ENCODE measurements at places on chromosomes 6 and 20. TPM values are rescaled to one million over a fixed set of nuclear protein-coding genes. Genes with fewer than 3 reads are reported as not detected.

GRCh38 chr20:52983726-52984450 is 11.7 kb downstream of the TSHZ2 start:
- DNase-seq = no peak

- DNase-seq = no peak
Measured at GRCh38 chr20:23132293-23132929, 46.3 kb upstream of the CD93 start.

Gene EMILIN3
- not detected for total RNA-seq

- DNase-seq = no peak
Measured at GRCh38 chr6:36493319-36493718, 50.5 kb downstream of the KCTD20 start.

DNA sequence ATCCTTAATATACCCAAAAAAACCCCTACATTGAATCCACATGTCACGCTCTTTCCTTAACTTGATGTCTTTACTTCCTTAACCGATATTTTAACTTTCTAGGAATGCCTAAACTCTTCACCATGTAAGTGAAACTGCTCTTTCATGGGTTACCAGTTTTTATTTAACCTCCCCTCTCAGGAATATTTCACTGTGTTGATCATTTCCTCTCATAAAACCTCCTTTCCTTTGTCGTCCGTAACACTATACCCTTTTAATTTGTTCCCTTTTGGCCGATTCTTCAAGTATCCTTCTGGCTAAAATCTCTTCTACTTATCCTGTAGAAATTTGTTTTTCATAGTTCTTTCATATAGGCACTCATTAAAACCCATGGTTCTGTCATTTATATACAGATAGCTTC is 24.6 kb downstream of the SYCP2 start:
- no peak for DNase-seq

Gene RNF144B
- total RNA-seq = 0.60 TPM

Gene WFDC10B
- total RNA-seq = not detected

DNA sequence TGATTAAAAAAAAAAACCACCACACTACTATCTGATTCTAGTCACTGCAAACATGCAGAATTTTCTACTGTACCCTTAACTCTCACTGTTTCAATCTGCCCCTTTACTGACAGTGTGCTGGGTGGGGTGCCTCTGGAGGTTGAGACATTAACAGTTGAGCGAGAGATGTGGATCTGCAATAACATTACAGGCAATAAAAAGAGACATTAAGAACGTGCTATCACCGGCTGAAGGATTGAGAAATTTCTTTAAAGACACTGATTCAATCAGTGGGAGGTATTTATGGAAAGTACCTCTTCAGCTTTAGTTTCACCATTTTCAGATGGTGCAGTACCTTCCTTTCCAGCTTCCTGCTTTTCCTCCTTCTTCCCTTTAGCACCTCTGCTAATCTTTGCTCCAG is 32.5 kb downstream of the HMGN3 start:
- no peak for DNase-seq

DNA sequence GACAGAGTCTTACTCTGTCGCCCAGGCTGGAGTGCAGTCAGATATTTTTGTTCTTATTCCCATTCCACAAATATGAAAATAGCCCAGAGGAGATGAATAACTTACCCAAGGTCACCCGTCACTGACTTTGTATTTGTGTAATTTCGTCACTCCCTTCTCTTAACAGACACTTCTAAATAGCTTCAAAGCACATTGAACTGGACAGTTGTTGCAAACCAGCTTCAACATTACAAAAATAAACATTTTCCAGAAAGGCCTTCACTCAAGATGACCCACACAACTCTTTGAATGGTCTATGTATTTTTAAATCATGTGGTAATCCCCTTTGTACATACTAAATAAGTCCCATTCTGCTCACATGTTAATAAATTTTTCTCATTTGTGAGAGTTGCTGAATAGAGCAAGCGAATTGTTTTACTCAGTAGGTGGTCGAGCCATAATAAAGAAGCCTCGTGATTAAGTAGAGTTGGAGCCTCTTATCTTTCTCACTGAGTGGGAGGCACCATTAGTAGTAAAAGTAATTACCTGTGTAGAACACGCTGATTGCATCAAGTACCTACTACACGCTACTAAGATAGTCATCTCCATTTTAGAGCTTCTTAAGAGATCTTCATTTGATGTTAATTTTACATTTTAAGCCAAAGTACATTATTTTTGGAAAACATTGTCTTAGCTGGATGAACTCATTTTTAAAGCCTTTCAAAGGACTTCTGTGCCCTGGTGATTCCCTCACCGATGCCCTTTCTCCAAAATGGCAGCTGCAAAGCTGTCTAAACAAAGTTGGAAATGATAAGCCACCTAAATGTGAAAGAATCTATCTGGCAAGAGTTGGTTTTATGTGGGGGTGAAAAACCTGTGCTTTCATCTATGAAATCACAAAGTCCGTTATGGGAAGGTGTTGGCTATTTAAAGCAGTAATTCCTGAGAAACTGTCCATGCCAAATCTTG is 110.0 kb downstream of the TSHZ2 start:
- DNase-seq = no peak

DNA sequence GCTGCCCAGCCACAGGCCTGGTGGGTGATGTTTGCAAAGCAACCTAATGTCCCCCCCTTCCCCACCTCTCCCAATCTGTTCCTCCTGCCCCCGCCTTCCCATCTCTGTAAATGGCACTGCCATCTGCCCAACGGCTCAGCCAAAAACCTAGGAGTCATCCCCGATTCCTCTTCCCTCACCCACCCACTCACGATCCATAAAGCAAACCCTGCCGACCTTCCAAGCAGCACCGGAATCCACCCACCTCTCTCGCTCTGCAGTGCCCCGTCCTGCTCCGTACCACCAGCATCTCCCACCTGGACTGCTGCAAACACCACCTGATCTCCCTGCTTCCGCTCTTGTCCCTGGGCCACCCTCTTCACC is 37.6 kb downstream of the SULF2 start:
- no peak for DNase-seq

GRCh38 chr6:158337332-158337731 is 25.1 kb downstream of the TULP4 start:
- DNase-seq = no peak

DNA sequence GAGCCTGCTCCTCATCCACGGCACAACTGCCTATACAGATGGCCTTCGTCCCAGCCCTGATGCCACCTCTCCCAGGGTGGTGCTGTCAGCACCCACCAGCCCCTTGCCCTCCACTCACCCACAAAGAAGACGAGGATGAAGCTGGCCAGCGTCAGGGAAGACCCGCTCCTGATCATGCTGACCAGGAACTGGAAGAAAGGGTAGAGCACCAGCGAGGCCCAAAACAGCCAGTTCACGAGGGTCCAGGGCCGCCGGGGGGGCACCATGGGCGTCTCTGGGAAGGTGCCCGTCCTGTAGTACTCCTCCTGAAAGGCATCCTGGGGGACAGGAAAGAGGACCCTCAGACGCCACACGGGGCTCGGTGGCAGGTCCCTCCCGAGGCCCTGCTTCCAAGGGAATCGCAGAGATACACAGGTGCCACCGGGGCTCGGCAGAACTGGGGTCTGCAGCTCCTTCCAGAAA is 134.5 kb downstream of the AGPAT4 start:
- DNase-seq = no peak

DNA sequence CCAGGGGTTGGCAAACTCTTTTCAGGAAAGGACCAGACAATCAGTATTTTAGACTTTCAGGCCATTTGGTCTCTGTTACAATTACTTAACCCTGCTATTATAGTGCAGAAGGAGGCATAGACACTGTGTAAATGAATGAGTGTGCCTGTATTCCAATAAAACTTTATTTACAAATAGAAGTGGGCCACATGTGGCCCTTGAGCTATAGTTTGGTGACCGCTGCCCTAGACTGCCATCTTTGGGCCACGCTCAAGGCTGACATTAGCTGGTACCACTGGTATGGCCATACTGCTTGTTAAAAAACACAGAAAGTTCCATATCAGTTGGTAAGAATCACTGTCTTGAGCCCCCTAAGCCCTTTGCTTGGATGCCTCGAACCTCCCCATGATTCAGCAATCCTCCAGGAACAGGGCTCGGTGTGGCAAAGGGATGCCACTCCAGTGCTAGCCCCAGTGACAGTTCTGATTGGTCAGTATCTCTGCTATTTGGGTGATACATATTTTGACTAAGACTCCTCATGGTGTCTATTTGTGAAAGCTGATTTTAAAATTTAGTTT is 23.3 kb upstream of the SNRNP48 start:
- DNase-seq = no peak

DNA sequence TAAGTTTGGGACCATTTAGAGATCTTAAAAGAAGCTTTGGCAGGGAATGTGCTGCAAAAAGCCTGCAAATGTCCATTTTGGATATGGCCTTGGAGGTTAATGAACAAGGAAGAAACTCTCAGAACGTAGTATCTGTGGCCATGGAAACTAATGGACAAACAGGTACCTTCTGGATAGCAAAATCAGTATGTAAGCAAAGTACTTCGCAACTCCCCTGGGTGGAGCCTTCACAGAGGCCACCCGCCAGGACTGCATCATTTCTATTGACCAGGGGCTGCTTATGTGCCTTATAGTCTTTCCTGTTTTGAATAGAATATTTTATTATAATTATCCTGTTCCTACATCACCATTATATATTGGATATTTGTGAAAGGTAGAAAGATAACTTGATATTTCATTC is 510.8 kb upstream of the SYNCRIP start:
- no peak for DNase-seq

DNA sequence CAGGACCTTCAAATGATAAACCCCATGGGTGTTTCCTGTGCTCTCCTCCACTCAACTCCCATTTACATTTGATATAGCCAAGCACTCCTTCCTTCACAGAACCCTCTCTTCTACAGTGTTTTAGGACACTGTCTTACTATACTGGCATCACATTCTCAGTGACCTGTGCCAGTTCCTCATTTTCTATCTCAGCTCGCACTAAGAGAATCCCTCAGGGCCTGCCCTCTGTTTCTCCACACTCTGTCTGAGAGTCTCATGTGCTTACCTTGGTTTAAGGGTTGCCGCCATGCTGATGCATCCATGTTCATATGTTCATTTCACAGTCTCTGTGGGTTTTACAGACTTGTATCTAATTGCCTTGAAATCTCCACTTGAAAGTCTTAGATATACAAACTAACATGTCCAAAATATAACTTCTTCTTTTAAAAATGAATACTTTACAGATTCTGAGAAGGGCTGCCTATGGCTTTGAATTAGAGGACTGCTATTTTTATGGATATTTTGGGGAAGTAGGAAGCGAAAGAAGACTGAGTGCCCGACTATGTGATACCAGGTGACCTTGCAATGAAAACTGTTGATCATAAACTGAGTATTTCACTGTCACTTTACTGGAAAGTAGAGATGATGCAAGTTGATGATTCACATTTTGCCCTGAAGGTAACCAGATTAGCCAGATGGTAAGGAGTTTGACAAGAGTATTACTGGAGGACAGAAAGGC is 153.1 kb upstream of the SIM1 start:
- peak; percentile 14 for DNase-seq

DNA sequence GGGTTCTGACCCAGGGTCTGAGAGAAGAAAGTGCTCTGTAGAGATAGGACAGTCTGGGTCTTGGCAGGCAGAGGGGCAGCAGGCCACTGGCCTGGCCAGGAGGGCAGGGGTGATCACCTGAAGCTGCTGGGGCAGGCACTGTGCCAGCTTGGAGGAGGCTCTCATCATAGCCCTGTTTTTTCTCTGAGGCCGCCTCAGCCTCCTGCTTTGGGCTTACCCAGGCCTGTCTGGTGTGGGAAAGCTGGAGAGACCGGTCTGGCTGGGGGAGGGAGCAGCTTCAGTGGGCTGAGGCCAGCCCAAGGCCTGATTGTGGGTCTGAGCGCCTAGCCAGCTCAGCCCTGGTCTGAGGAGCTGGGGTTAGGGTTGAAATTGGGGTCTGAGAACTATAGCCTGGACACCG is 3.9 kb downstream of the LPIN3 start:
- no peak for DNase-seq

Gene LAMP5
- total RNA-seq = not detected

DNA sequence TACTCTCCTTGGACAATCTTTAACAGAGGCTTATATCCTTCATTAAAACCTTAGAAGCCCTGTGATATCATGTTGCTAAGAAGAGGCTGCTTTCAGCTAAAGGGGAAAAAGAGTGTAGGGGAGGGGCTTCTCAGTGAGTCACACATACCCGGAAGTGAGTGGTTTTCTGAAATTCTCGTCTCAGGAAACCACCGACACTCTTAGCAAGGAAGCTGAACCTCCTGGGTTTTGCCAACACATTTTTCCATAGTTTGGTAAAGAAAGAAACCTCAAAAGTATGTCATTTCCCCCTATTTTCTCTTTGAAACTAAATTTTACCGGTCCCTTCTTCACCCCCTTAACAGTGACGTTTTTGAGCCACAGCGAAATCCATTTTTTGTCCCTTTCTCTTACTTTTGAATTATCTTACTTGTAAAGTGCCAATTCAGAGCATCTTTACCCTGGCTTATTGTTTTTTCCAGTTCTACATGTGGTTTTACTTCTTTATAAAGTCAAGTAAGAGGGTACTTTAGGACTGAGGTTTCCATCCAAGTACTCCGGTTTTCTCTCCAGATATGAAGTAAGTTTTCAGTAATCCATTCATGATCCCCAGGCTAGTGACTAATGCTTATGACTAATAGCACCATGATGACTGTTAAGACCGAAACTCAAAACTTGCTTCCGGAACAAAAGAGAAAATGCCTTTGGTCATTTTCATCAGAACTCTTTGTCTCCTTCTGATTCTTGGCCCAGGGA is 219.3 kb downstream of the ARHGAP18 start:
- peak; percentile 97 for DNase-seq

GRCh38 chr6:86789779-86790411 is 147.4 kb upstream of the HTR1E start:
- DNase-seq = no peak

GRCh38 chr20:4084721-4085120 is 69.4 kb upstream of the RNF24 start:
- DNase-seq = no peak

Gene PNPLA1
- total RNA-seq = not detected

GRCh38 chr6:119880840-119881239 is 531.3 kb upstream of the MAN1A1 start:
- no peak for DNase-seq

Gene LHFPL5
- total RNA-seq = not detected

Data from A172 (cell line).